ENCODE measurements at places on chromosomes 3 and 15.

DNA sequence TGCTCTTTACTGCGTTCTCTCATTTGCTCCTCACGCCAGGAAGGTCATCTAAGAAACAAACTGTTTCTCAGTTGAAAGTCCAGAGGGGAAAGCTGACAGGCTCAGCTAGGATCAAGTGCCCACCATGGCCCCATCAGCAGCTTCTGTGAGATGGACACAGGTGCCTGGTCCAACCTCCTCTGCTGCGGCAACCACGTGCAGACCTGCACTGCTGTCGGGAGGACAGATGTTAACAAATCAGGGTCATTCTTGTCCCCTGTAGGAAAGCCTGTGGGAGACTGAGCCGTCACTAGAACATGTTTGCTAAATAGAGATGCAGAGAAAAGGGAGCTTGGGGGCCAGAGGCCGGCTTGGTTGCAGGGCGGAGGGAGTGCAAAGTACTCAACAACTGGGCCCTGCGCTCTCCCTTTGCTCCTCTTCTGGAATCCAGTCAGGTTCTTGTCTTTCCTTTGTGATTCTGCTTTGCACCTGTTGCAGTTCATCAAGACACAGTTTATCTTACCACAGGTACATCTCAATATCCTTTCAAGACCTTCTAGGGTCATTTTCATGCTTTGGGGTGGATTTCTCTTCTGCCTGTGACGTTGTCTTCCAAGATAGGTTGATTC lies 20.9 kb downstream of the GPD1L start:
- no peak for DNase-seq

DNA sequence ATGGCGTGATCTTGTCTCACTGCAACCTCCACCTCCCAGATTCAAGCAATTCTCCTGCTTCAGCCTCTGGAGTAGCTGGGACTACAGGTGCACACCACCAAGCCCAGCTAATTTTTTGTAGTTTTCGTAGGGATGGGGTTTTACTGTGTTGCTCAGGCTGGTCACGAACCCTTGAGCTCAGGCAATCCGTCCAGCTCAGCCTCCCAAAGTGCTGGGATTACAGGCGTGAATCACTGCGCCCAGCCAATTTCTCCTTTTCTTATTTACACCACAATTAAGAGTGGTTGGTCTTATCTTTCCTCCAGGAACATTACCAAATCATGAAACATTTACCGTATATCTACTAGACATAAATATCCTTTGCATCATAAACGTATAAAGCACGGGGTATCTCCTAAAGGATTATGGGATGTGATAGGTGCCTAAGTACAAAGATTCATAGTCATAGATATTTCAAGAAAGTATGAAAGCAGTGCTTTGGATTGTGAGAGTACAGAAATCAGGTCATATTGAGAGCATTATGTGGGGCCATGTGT lies 194.5 kb downstream of the RBMS3 start:
- DNase-seq: no peak

DNA sequence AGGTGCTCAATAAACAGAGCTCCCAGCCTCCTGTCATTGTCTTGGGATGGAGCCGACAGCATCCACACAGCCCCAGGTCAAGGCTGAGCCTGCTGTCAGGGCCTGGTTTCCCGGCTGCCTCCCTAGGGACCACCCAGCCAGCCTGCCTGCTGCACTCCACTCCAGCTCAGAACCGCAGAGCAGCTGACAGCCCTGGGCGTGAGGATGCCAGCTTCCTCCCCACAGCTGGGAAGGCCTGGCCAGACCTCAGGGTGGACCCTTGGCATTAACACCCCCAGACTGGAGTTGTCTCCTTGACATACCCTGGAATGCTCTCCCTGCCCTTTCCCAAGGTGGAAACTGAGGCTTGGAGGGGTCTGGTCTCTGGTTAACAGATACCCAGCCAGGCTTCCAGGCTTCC lies 112.0 kb downstream of the WNT7A start:
- no peak for DNase-seq

- peak; percentile 43 for DNase-seq
Observed at GRCh38 chr15:44662478-44663409, 718 bp downstream of the SPG11 start.

DNA sequence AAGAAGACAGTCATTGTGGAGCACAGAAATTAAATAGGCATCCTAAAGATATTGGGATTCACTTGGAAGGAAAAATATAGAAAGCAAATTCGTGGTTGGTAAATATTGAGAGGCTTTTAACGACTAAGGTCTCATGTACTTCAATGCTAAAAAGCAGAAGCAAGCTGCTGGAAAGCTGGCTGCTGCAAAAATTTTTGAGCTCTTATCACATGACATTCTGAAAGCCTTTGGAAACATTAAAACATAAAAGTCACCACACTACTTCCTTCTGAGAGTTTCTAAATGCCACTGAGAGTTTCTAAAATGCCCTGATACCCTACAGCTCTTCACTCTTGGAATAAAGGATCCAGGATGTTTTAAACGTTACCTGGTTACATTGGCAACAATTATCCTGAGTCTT lies 39.0 kb upstream of the CBLB start:
- no peak for DNase-seq

GRCh38 chr3:23619705-23620637 lies 185.8 kb upstream of the UBE2E1 start:
- DNase-seq: no peak

DNA sequence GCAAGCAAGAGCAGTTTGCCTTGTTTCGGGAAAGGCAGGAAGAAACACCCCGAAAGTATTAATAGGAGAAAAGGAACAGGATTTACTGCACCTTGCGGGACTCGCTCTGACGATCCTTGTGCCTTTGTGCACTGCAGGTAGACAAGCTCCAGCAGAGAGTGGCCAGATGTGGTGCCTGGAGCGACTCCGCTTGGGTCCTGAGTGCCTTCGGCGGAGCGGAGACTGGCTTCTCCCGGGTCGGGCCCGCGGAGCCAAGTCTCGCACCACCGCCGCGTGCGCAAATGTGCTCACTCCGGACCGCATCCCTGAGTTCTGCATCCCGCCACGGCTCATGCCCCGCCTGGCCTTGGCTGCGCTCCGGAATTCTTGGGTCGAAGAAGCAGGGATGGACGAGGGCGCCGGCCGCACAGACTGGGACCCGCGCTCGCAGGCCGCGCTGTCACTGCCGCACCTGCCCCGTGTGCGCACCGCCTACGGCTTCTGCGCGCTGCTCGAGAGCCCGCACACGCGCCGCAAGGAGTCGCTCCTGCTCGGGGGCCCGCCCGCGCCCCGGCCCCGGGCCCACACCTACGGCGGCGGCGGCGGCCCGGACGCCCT lies 769 bp downstream of the C2CD4A start:
- DNase-seq: no peak

DNA sequence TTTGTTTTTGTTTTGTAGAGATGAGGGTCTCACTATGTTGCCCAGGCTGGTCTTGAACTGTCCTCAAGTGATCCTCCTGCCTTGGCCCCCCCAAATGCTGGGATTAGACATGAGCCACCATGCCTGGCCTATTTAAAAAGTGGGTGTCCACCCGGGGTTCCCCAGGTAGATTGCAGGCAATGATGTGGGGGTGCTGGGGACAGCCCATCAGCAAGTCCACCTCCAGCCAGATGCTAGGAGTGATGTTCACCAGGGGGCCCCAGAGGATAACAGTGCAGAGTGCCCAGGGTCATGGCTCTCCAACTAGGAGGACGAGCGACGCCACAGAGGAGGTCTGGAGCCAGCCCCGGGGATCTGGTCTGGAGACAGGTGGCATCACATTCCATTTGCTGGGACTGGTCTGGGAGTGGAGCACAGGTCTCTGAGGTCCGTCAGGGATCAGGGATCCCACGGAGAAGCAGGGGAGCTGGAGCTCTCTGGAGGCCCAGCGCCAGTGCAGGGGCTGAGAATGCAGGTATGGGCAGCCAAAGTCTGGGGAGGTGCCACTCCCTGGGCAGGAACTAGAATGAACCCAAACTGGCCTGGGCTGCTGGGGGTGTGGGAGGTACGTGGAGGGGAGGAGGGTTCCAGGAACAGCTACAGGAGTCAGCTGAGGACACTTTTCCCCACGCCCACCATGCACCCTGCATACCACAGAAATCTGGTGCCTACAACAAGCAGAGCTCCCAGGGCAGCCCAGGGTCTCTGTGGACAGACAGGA lies 51.2 kb upstream of the PCSK6 start:
- no peak for DNase-seq

DNA sequence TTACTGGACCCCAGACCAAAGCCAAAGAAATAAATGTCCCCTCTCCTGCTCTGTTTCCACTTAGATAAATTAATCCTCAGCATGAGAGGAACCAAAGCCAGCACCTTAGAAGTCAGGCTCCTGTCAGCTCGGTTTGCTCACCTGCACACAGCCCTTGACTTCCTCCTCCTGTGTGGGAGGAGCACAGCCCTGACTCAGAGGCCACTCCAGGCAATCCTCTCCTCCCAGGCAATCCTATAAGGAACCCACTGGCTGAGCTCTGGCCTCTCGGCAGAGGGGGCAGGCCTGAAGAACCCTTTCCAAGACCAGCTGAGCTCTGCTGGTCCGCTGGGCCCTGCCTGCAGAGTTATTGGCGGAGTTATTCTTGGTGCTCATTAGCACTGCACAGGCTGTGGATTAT lies 30.8 kb downstream of the LIPC start:
- DNase-seq: no peak

GRCh38 chr15:93333796-93334195 lies 244.8 kb upstream of the RGMA start:
- no peak for DNase-seq

DNA sequence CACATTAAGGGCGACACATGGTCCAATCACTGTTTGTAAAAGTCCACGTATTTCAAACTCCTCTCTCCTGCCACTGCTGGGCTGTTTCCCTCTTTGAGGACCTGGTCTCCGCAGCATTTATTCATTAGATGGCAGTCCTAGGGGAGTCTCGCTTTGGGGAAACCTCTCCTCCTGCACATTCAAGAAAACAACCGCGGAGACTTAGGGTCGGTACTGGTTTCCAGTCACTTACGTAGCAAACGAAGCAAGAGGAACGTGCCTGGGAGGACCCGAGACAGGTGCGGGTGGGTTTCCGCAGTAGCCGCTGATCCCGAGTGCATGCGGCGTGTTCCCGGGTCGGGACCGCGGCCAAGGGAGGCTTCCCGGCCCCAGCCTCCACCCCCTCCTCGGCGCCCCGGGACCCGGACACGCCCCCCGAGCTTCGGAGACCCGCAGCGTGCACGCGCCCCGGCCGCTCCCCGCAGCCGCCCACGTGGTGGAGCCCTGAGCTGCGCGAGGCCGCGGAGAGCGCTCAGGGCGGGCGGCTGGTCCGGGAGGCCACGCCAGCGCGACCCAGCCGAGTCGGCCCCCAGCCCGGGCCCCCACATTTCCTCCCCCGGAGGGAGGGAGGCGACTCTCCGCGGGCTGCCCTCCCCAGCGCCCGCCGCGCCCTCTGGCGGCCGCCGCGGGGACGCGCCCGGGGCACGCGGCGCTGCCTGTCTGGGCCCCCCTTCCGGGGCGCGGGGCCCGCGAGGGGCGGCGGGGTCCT lies 1.1 kb upstream of the IGF1R start:
- peak; percentile 69 for DNase-seq

GRCh38 chr3:63048367-63049326 lies 173.4 kb upstream of the CADPS start:
- no peak for DNase-seq

DNA sequence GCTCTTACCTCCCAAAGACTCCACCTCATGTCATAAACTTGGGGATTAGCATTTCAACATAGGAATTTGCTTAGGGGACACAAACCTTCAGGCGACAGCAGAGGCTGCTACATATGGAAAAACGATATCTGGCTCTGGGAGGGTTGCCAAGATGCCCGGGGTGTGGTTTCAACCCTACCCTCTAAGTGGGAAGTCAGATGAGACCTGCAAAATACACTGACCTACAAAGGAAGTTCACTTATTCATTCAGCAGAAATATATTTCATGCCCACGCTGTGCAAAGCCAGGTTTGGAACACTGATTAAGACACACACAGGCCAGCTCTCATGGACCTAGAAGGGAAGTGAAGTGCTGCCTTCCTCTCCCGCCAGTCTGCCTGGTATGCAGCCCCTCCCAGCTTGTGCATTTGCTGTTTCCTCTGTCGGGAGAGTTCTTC lies 239.3 kb downstream of the FEZF2 start:
- DNase-seq: no peak

DNA sequence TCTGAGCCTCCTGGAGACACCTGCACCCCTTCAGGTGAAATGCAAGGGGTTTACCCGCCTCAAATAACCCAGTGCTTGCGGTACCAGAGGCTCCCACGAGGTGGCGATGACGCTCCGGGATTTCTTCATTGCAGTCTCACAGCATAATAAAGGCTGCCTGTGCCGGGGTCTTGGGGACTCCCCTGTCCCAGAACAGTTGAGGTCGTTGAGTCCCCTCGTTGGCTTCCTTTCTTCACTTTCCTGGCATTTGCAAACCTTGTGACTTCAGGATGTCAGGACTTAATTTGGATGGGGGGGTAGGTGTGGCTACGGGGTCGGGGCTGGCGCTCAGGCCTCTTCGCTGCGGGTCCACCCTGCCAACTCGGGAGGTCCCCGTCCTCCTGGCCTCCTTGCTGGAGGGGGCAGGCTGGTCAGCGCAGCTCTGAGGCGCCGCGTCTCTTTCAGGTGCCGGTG lies 1.3 kb downstream of the GNAT1 start:
- DNase-seq: peak; percentile 84

DNA sequence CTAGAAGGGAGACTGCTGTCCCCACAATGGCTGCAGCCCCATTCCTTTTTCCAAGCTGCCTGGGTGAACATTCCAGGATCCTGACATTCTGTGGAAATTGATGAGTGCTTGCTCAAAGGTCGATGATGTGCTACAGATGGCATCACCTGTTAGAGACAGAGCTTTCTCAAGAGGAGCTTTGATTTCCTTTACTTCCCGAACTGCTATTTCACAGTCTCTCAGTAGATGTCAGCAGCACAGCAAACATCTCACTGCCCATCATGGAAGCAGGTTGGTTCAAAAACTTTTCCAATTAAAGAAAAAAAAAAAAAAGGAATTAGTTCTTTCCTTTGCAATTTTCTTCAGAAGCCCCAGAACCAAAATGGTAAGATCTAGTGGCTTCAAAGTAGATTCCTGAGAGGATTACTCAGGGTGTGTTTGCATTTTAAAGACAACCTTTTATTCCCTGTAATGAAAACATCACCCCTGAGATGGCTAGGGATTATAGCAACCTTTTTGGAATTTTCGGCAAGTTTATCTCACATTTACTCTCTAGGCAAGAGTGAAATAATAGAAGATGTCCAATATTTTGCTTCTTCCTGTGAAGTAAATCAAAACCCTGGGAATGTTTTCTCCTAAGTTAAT lies 44.8 kb downstream of the POLR2M start:
- no peak for DNase-seq

DNA sequence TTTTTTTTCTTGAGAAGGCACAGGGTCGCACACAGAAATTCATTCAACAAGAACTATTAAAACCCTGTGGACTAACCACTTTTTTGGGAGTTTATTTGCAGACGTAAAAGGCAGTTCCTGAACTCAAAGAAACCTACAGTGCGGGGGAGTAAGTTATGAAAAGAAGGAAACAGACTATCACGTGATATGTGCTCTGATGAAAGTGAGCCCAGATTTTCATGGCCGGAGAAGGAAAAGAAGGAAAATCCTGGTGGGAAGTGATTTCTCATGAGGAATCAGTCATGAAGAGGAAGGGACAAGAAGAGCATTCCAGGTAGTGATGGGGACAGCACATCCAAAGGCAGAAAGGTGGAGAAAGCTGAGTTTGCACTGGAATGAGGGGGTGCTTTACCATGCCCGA lies 26.1 kb downstream of the SEMA6D start:
- DNase-seq: no peak

DNA sequence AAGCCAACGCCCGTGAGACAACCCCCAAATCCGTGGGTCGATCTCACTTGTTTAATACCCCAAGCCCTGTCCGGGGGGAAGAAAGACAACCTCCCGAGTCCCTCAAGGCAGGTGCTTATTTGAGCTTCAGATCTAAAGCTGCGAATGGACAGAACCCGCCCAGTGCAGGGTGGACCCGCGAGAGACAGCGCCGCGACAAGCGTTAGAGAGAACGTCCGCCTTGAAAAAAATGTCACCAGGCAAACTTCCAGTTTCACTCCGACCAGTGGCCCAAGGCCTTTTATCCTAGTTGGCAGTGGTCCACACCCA lies 740 bp upstream of the OXSR1 start:
- DNase-seq: no peak

All from HuH-7 (cell line).